ENCODE measurements at places on chromosomes 11 and 22.
A peak's percentile ranks its signal among the peaks of the same experiment; 100 is the strongest.

- DNase-seq = no peak
Measured at GRCh38 chr11:57776031-57776521, 14.5 kb downstream of the CTNND1 start.

DNA sequence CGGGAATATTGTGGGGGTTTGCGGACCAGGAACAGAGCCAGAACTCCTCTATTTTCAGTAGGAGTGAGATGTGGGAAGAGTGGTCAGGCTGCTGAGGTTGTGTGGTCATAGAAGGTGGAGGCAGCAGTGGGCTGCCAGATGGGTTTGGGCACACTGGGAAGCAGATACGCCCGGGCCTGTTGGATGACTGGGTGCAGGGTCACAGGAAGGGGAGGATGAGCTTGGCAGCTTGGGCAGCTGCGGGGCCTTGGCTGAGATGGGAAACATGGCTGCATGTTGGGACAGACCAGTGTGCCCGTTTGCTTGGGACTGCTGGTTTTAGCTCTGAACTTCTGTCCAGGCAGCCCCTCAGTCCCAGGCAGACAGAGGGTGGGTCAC is 11.4 kb downstream of the SHANK3 start:
- no peak for DNase-seq

- no peak for DNase-seq
Measured at GRCh38 chr11:46339816-46340215, 7.4 kb upstream of the DGKZ start.

- no peak for DNase-seq
Measured at GRCh38 chr11:69326622-69327219, 32.8 kb downstream of the MYEOV start.

DNA sequence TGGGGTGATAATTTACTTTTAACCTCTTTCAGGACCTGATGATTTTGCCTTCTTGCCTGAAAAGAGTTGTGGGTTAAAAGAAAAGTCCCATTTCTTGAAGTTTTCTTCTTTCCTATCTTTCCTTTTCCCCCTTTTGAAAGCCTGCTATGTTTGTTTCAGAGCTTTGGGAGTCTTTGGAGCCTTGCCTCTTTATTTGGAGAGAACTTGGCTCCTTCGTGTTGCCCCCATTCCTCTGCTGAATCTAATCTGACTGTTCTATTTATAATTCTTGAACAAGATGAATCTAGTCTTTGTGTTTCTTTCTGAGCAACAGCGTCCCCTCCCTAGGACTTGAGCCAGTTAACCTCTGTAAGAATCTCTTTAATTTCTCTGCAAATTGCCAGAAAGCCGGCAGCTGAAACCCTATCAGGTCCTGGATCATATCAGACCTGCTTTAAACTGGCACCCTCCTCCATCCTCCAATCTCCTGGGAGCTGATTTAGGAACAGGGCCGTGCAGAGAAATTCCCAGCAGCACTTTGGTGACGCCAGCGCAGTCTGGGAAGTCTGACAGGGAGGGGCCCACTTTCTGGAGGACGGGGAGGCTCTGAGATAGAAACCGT is 289.1 kb upstream of the SORL1-AS1 start:
- DNase-seq = no peak

- no peak for DNase-seq
Measured at GRCh38 chr11:114311946-114312345, 15.7 kb downstream of the NNMT start.

GRCh38 chr11:11186249-11186648 is 166.8 kb downstream of the CSNK2A3 start:
- no peak for DNase-seq

DNA sequence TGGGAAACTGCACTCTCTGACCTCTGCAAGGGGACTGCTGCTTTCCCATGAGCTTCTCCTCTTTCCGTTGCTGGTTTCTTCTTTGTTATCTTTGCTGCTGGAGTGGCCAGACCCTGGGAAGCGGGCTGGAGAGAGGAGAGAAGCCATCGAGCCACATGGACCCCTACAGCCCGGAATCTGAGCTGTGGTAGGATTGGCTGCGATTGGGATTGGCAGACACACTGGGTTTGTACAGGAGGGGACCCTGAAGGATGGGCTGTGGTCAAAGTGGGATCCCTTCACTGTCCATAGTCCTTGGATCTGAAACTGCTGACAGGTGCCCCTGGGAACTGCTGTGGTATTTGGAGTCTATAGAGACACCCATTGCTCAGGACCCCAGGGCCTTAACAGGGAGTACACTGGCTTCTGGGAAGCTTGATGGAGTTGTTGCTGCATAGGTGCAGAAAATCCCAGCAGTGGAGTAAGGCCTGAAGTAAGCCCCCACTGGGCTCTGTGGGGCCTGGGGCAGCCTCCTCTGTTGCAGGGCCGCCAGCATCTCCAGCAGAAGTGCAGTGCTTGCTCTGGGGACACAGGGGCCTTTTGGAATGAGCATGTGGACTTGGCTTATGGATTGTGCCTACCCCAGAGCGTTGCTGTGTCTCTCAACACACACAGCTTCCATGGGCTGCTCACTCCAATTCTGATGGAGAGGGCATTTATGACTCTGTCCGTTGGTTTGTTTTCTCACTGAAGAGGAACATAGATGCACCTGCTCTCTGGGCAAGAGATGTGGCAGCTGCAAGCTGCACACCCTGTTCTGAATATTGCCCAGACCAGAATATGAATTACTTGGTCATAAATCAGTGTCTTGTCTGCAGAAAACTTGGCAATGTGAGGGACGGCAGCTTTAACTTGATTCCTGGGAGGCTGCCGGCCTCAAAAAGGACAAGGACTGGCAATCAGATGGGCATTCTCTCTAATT is 32.0 kb downstream of the BCR start:
- no peak for DNase-seq

DNA sequence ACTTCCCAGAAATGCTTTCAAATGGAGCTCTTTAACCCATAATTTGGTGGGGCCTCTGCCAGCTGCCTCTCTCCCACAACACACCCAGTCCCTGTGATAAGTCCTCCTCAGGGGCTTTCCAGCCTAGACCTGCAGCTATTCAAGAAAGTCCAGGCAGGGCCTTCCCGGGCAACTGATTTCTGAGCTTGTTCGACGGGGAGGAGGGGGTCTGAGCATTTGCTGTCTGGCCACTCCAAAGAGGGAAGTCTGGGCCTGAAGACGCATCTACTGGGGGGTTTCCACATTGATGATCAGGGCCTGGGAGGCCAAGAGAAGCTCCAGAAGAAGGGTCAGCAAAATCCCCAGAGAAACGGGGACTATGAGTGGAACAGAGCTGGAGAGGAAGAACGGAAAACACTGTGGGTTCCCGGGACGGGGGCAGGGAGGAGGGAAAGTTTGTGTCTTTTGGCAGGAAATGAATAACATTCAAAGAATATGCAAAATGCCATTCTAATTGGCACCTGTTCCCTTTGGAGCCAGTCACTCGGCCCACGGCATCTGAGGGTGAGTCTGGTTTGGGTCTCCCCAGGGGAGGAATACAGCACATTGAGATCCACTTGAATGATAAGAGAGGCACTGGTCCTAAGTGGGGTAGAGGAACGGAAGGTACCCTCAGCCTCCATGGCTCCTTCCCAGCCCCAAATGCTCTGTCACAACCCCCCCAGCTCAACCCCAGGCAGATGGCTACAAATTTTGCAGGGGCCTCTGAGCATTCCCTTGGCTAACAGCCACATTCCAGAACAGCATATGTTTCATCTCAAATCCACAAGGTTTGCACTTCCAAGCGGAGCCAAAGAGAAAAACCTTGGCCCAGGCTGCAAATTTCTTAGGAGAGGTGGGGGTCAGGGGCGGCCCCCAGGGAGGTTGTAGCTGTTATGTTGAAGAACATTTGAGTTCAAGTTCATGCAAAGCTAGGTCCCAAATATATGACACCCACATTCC is 72.0 kb downstream of the RPUSD4 start:
- no peak for DNase-seq

DNA sequence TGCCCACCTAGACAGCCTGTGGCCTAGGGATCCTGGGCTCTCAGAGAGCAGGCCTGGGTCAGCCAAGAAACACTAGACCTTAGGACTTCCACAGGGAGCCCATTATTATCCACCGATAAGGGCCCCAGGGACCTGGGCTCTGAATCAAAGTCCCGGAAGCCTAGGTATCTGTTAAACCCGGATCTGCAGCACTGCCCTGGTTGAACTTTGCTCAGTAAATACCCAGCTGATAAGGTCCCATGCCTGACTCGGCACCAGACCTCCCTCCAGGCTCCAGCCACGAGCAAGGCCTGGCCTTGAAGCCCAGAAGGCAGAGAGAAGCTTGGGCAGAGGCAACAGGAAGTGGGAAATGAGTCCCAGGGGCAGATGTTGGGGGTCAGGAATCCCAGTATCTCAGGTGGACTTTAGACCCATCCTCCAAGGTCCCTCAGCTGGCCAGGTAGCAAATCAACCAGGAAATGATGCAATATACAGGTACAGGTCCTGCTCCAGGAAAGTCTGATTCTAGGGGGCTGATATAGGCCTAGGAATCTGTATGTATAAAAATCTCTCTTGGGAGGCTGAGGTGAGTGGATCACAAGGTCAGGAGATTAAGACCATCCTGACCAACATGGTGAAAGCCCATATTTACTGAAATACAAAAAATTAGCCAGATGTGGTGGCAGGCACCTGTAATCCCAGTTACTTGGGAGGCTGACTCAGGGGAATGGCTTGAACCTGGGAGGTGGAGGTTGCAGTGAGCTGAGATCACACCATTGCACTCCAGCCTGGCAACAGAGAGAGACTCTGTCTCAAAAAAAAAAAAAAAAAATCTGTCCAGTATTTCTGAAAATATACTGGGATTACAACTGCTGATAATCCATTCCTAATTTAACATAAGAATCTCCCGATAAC is 18.7 kb downstream of the POU2AF1 start:
- no peak for DNase-seq

DNA sequence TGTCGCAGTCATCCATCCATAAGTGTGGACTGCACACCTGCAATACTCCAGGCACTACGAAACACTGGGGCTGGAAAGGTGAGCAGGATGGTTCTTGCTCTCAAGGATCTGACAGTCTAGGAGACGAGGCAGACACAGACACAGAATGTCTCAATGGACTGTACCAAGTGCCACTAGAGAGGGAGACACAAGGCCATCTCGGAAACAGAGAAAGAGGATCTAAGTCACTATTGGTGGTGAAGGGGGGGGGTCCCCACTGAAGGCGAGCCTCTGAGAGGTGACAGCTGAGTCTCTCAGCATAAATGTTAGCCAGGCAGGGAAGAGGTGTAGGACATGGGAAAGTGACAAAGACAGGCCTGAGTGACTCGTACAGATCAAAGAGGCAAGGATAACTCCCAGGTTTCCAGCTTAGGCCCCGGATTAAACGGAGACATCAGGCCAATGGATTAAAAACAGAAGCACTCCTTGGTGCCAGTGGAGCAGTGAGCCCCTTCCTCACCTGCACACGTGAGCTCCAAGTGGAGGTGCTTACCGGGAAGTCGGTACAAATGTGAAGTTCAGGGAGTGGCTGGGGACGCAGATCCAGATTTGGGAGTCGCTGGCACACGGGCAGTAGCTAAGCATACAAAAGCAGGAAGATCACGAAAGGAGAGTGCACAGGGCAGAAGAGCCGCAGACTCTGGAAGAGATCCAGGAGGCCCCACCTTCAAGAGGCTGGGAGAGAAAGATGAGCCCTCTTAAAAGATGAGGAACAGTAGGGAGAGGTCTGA is 117.2 kb downstream of the MICAL3 start:
- DNase-seq = no peak

- peak; percentile 29 for DNase-seq
Measured at GRCh38 chr22:18078329-18079041, 695 bp downstream of the PEX26 start.

- DNase-seq = no peak
Measured at GRCh38 chr11:11230087-11230486, 123.0 kb downstream of the CSNK2A3 start.

DNA sequence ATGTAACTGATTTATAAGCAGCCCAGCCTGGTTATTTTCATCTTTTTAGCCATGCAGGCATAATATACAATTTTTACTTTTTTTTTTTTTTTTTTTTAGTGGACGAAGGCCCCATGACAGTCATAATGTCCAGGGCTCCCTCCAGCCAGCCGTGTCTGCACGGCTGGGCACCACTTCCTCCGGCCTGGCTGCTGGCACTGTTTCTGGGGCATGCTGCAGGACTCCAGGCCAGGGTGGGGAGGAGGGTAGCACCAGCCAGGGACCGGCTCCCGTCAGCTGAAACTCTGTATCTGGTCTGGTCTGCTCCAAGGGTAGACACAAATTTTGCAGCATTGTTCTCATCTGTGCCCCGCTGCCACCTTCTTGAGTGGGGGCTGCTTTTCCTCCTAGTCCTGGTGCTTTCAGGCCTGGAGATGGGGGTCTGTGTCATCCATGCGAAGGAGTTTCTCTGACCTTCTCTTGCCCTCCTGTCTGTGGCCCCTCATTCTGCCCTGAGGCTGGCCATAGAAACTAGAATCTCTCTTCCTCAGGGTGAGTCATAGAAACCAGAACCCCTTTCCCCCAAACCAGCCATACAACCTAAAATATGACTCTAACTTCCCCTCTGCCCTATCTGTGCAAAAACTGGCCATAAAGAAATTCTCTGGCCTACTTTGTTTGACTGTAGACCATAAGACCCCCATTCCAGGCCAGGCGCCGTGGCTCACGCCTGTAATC is 9.2 kb upstream of the RRP7A start:
- DNase-seq = no peak

DNA sequence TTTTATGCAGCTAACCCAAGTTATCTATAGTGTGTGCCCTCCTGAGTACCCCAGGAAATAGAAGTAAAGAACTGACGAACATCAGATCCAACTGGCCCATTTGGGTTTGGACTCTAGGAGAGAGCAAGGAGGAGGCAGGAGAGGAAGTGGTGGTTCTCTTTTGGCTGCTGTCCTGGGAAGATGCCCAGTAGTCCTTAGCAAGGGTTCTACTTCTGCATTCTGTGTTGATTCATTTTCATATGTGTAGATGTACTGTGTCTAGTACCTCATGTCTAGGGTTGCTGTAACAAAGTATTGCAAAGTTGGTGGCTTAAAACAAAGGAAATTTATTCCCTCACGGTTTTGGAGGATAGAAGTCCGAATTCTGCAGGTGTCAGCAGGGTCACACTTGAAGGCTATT is 6.6 kb upstream of the MMP27 start:
- no peak for DNase-seq

GRCh38 chr11:59523541-59523940 is 12.2 kb downstream of the OR4D9 start:
- no peak for DNase-seq

GRCh38 chr11:81345609-81346008 is 1388.1 kb downstream of the FAM181B start:
- DNase-seq = no peak

DNA sequence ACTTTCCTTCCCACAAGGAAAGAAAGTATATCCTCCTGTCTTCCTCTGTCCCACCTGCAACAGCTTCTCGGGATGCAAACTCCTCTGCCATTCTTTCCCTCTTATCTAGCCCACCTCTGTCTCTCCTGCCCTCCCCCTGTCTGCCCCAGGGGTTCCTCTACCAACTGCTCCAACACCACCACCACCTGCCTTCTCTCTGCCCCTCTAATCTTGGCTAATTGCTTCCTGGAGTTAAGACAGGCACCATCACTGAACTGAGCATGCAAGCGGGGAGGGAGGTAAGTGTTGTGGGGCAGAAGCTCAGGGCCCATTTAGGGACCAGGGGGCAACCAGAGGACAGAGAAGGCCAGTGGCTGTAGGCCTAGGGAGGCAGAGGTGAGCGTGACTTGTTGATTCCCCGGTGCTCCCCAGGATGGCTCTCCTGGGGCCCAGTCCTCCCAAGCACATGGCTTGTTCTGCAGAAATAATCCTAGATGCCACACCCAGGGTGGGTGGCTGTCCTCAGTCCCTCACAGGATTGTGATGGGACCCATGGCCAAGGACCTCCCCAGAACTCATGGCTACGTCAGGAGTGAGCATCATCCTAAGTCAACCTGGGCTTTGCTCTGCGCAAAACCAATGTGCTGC is 111.1 kb downstream of the TP53I11 start:
- no peak for DNase-seq

- no peak for DNase-seq
Measured at GRCh38 chr22:38944653-38945052, 12.8 kb upstream of the APOBEC3A start.

- DNase-seq = peak; percentile 40
Measured at GRCh38 chr22:22201185-22201929, 43.2 kb upstream of the VPREB1 start.
